ENCODE measurements at places on chromosomes 1 and 21.
A peak's percentile ranks its signal among the peaks of the same experiment; 100 is the strongest.

GRCh38 chr1:54245501-54245900 lies 45.5 kb downstream of the MRPL37 start:
- no peak for ATAC-seq

DNA sequence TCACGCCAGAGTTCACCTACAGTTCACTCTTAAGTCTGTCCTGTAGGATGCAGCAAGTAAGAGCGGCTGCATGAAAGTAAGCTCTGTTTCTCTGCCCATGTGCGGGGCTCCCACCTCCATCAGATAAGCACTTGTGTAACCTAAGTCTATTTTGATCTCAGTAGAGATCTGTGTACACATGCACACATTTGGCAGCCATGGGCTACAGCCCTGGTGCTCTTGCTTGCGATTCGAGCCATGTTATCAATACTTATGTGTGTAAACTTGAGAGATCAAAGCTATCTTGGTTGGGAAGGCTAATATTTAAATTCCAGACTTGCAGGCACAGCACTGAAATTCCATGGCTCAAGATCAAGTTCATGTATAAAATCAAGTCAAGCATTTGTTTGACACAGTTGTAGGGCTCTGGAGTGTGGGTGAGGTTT lies 244.7 kb upstream of the FGGY start:
- ATAC-seq = no peak

- ATAC-seq = no peak
Measured at GRCh38 chr1:111958851-111959250, 30.6 kb downstream of the KCND3 start.

DNA sequence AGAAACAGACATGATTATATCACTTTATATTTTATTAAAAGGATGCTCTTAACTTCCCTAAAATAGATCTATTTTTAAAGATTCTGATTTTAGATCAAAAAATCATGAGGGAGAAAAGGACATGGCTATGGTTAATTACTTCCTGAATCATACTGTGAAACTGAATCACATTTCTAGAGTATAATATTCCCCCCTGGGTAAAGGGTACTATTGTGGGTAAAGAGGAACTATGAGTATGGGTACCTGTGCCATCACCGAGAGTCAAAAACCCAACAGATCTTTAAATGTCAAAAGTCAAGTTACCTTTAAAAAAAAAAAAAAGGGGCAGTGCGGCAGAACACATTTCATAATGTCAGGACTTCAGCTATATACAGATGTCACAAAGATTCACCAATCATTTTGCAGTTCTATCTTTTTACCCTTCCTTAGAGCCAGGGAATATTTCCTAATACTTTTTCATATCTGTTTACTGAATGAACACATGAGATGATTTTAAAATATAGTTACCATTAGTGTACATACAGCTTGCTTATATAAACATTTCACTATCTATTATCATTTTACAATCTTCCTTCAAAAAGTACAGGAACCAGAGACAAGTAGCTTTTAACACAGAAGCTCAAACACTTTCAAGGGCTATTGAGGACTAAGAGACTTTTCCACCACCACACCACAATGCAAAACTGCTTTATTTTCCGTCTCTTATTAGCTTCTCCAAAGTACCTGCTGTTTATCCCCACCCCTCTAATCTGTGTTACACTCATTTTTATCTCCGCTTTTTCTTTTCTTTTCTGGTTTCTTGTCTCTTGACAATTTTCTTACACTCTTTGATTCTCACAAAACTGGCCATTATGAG lies 45.0 kb downstream of the EVI5 start:
- ATAC-seq = peak; percentile 92

DNA sequence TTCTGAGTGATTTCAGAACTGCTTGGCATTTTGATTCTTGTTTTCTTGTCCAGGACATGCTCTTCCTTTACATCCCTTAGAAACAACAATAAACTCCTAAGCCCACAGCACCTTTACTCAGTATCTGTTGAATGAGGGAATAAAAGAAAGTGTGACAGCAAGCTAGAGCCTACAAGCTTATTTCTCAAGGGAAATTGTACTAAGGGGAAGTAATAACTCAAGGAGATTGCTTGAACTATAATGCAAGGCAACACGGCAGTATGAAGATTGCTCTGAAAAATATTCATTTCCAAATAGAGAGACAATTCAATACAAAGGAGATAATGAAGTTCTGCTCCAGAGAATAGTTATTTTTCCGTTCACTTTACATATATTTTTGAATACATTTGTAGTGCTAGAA lies 6.5 kb downstream of the OR6P1 start:
- ATAC-seq = no peak

DNA sequence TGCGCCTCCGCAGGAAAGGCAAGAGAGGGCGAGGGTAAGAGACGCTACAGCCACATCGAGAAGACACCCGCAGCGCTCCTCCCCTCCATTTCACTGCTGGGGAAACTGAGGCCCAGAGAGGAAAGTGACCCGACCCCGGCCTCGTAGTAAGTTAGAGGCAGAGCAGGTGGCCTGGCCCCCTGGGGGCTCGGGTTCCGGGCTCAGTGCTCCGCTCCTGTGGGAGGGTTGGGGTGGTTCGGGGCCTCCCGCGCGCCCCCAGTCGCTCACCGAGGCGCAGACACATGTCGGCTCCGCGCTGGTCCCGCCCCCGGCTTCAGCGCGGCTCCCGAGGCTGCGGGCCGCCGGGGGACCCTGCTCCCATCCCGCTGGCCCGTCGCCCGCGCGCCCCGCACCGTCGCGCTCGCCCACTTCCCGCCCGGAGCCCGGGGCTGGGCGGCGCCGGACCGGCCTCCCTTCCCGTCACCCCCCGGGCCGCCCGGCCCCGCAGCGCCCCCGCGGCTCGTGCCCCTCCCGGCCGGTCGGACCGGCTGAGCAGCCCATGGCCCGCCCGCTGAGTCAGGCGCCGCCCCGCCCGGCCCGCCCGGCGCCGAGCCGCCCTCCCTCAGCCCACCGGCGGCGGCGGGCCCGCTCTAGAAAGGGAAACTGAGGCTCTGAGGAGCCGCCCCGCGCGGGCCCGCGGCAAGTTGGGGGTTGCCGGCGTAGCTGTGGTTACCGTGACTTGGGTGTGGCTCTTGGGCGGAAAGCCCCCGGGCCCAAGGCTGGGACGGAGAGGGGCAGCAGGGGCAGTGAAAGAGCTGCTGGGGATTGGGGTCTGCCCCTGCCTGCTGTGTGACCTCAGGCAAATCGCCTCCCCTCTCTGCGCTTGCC lies at the start of gene TMEM54:
TSS of gene TMEM54 (minus strand) at position 434 of the 867 bp plus-strand sequence. CDS start at position 283, 151 bp downstream.
- peak; percentile 54 for ATAC-seq

GRCh38 chr1:208410409-208410808 lies 166.2 kb upstream of the PLXNA2 start:
- no peak for ATAC-seq
